ENCODE measurements at places on chromosomes 4 and X. TPM values are rescaled to one million over a fixed set of nuclear protein-coding genes. Genes with fewer than 3 reads are reported as not detected.

MAGEA6 gene
- not detected for total RNA-seq

ADH1A gene
- total RNA-seq = not detected

DCK gene
- 45.4 TPM for total RNA-seq

AADAT gene
- total RNA-seq = 0.38 TPM

DNA sequence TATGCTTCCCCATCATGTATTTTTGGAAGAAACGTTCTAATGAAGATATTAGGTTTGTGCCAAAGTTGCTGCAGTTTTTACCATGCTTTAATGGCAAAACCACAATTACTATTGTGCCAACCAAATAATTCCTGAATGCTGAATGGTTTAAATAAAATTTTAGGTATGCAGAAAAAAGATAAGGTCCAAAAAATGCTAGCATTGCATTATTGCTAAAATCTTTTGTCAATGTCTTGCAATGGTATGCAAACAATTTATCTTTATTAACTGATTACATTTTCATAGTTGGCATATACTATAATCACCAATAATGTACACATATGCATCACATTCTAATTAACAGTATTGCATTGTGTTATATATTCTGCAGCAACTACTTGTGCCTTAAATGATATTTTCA is 1657.4 kb upstream of the IGFBP7 start:
- H3K4me1 ChIP-seq = no peaks in the 10 kb centered on the region
- no peak for DNase-seq
- no peaks in the 10 kb centered on the region for H3K36me3 ChIP-seq
- no peak overlapping the region for H3K4me3 ChIP-seq
- H3K27ac ChIP-seq = no peak overlapping the region
- no peaks in the 10 kb centered on the region for H3K27me3 ChIP-seq

- H3K36me3 ChIP-seq = no peaks in the 10 kb centered on the region
- H3K27ac ChIP-seq = no peak overlapping the region
- H3K4me3 ChIP-seq = no peak overlapping the region
- no peaks in the 10 kb centered on the region for H3K4me1 ChIP-seq
- DNase-seq = no peak
Observed at GRCh38 chr4:149531861-149532260, 283.8 kb downstream of the IQCM start.

- H3K36me3 ChIP-seq = no peaks in the 10 kb centered on the region
- H3K27me3 ChIP-seq = peaks cover 13% of the 10 kb centered on the region
- no peaks in the 10 kb centered on the region for H3K4me1 ChIP-seq
- no peak overlapping the region for H3K4me3 ChIP-seq
- DNase-seq = no peak
Observed at GRCh38 chr4:150173432-150173861, 95.2 kb downstream of the DCLK2 start.

- H3K4me3 ChIP-seq = no peak overlapping the region
- no peak overlapping the region for H3K27ac ChIP-seq
- no peaks in the 10 kb centered on the region for H3K36me3 ChIP-seq
- no peaks in the 10 kb centered on the region for H3K4me1 ChIP-seq
- peaks cover 6% of the 10 kb centered on the region for H3K27me3 ChIP-seq
Observed at GRCh38 chrX:66164470-66164869, 423 bp downstream of the HEPH start.

- peaks cover 13% of the 10 kb centered on the region for H3K4me1 ChIP-seq
- peaks cover 48% of the 10 kb centered on the region for H3K27me3 ChIP-seq
- no peak overlapping the region for H3K27ac ChIP-seq
- H3K36me3 ChIP-seq = no peaks in the 10 kb centered on the region
- H3K4me3 ChIP-seq = no peak overlapping the region
Observed at GRCh38 chrX:39654952-39655351, 442.8 kb downstream of the BCOR start.

GRCh38 chr4:79652232-79652631 is 244.2 kb upstream of the GK2 start:
- H3K27me3 ChIP-seq = peaks cover 13% of the 10 kb centered on the region
- no peaks in the 10 kb centered on the region for H3K36me3 ChIP-seq
- H3K4me1 ChIP-seq = peaks cover 7% of the 10 kb centered on the region
- no peak overlapping the region for H3K27ac ChIP-seq
- no peak overlapping the region for H3K4me3 ChIP-seq

DNA sequence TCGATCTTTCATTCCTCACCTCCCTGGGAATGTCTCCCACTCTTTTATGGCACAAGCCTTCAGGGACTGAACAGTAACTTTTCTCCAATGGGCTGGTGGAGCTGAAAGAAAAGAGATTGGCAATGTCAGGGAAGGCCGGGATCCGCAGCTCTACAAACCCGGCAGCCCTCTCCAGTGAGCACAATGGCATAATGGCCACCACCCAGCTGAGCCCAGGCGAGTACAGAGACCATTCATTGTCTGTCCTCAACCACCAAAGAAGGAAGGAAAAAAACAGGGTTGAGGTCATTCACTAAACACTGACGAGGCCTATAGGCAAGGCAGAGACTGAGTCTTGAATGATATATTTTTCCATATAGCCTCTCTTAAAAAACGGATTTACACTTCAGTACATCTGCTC is 3.6 kb downstream of the GEMIN8 start:
- no peaks in the 10 kb centered on the region for H3K36me3 ChIP-seq
- no peak overlapping the region for H3K4me3 ChIP-seq
- no peak for DNase-seq
- no peaks in the 10 kb centered on the region for H3K27me3 ChIP-seq

Measured in activated T-cell treated with anti-CD3 and anti-CD28 coated beads, Interleukin-2, amount 50 U/mL, for 72 hours (primary cell).